ENCODE measurements at places on chromosomes 13 and 19.

DNA sequence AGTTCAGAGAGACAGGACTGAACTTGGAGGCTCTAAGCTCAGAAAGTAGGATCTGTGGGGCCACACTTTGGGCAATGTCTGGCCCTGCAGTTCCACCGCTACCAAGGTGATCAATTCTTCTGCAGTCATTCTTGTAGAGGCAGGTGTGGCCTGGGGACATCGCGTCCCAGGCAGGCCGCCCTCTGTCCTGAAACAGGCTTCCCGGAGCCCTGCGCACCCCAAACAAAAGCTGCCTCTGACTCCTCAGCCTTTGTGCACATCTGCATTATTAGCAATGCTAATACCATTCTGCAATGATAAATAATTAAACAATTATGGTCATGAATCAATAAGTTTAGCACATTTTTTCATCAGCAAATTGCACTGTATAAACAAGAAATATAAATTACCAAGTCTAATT lies 160.2 kb downstream of the URI1 start:
- no peak for DNase-seq

- DNase-seq = no peak
These were observed 312.5 kb downstream of the DCLK1 start for GRCh38 chr13:35818633-35819067.

GRCh38 chr13:56586976-56587375 lies 553.7 kb upstream of the PRR20A start:
- DNase-seq = no peak

- no peak for DNase-seq
These were observed 403.5 kb upstream of the GPC6 start for GRCh38 chr13:92823059-92823458.

DNA sequence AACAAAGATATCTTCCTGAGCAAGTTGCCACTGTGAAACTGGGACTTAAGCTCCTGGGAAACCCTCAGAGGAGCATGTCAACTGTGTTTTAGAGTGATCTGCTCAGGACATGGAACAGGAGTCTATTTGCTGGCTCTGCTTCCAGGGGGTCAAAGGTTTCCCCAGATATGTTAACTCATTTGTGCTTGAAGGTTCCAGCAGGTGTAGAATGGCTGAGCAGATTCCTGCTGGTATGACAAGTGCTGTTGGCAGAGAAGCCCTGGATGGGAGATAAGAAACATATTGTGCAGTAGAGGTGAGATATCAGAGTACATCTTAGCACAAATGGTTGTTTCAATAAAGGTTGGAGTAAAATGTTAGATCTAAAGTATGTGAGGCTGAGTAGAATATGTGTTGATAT lies 282.7 kb upstream of the DACH1 start:
- no peak for DNase-seq

GRCh38 chr13:40315416-40316064 lies 350.9 kb downstream of the FOXO1 start:
- no peak for DNase-seq

- no peak for DNase-seq
These were observed 8.2 kb upstream of the DHDH start for GRCh38 chr19:48925240-48925843.

GRCh38 chr19:6270822-6271221 lies 9.0 kb downstream of the MLLT1 start:
- no peak for DNase-seq

DNA sequence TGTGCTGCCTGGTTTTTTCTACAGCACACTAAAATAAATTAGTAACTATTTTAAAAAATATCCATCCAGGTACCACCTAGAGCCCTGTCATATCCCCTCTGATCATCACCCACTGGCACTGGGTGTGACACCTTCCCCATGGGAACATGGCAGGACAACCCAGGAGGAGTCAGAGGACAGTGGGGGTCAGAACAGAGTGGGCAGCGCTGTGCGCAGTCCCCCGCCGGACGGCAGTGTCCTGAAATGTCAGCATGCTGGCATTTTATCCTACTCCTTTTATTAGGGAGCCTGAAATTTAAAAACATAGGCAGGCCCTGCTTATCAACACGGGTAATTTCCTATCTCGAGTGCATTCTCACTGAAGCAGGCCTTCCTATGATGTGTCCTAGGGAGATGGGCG lies 42.1 kb upstream of the GAS6 start:
- DNase-seq = no peak

- DNase-seq = no peak
These were observed 123.1 kb downstream of the CDK8 start for GRCh38 chr13:26377038-26377437.

GRCh38 chr13:57624565-57625435 lies 6.7 kb upstream of the PCDH17 start:
- DNase-seq = no peak

DNA sequence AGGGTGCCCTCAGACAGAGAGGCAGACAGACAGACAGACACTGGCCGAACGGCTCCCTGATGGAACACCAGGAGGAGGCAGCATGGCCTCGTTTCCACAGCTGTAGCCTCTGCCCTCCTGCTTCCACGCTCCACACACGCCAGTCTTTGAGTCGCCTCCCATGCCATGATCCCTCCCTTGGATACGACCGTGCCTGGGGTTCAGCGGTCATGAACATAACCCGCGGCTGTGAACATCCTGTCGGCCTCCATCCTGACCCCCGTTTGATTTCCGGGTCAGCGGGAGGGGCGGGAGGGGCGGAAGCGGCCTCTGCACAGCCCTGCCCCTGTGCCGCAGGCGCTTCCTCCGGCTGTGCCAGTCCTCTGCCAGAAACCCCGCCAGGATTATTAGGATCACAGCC lies 23.4 kb downstream of the GP6 start:
- DNase-seq = no peak

DNA sequence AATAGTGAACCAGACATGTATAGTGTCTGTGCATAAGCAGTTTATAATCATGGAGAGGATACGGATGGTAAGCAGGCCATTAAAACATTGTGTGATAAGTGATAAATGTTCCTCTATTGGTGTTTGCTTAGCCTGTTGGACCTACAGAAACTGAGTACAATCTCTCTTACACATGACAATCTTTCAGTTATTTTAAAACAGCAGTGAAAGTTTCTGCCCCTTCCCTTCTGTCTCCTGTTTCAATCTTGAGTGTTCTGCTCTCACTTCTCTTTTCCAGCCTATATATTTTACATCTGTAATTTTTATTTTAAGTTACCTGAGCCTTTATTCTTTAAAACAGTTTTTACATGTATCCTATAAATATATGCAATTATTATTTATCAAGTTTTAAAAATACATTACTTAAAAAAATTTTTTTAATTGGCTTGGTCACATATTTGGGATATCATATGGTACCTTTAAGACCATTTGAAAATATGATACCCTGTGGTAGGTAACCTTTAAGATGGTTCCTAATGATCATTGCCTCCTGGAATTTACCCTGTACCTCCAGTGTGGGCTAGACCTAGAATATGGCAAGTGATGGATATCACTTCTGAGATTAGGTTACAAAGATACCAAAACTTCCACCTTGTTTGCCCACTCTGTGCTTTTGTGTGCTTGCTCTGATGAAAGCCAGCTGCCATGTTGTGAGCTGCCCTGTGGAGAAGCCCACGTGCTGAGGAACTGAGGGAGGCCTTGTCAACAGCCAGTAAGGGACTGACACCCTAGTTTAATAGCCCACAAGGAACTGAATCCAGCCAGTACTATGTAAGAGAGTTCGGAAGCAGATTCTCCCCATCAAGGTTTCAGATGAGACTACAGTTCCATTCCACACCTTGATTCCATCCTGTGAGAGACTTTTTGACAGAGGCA lies 99.3 kb downstream of the DHRS12 start:
- no peak for DNase-seq

GRCh38 chr13:65339241-65339640 lies 1890.9 kb downstream of the PCDH9 start:
- DNase-seq = no peak

- DNase-seq = no peak
These were observed 1.1 kb downstream of the ARGLU1 start for GRCh38 chr13:106566641-106567473.

DNA sequence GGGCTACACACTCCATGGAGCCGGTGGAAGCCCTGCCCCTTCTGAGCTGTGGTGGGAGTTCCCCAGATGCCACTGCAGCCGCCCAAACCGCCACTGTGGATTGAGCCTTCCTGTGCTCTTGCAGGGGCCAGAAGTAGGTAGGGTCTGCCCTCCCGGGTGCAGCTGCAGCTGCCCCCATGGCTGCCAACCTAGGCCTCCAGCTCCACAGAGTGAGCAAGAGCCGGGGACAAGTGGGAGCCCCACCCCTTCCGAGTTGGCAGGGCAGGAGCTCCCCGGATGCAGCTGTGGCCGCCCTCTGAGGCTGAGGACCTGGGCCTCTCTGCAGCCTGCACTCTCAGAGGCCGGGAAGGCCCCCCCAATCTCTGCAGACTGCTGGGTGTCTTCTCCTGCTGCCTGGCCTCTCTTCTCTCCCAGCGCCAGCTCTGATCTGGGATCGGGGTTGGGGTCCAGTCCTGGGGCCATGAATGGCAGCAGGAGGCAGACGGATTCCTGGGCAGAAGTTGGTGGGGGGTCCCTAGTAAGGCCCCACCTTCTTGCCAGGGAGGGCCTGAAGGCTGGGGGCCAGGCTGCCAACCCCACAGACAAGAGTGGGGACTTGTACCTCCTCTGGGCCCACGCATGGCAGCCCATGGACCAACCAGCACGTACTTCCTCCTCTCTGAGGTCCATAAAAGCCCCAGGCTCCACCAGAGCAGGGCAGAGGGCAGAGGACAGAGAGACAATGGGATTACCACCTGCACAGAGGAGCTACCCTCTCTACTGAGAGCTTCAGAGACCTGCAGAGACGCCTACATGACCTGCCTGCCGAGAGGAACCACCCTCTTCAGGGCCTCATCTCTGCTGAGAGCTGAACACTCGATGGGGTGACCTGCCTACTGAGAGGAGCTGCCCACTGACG lies 28.9 kb downstream of the AP2S1 start:
- DNase-seq = no peak

- no peak for DNase-seq
These were observed 10.6 kb upstream of the MADCAM1 start for GRCh38 chr19:485583-486236.

DNA sequence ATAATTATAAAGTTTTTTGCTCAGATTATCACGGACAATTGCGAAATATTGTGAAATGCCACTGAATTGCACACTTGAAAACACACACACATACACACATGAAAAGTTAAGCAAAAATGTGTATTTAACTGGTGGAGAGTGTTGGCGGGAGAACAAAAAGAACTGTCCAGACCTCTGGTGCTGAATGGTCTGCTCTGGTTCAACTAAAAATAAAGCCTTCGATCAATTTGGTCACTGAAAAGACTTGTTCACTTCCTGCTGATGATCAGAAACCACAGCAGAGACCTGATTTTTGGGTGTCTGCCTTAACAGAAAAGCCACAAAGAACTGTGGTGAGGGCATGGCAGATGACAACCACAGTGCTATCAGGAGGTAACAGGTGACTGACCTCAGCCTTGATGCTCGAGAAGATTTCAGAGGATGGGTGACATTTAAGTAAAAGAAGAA lies 4.0 kb upstream of the IGFL1 start:
- DNase-seq = no peak

DNA sequence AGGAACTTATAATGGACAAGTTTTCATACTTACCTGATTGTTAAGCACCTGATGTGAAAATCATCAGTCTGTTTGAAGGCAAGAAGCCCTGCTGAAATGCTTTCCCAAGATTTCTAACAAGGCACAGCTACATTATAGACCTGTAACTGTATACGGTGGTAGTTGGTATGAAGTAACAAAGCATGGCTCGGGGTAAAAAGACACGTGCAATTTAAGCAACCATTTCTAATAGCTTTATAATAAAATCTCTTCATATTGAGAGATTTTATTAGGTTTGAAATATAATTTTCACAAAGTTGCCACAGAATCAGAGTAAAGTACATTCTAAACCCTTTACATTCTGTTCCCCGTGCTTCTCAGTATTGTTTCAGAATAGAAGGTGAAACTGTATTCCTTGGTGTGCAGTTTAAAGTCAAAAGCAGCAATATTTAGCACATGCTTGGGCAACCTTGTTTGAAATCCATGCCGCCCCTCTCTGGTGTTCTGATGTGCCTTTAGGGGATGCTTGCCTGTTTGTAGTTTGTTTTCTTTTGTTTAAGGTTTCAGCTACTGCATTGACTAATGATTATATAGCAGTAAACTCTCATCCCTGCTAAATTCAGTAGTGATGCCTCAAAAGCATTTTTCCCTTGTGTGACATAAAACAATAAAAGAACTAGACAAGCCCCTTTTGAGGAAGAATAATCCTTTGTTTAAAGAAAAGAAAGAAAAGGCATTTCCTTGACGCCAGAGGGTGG lies 125.2 kb upstream of the OBI1 start:
- DNase-seq = no peak

- no peak for DNase-seq
These were observed 60.9 kb upstream of the MED4 start for GRCh38 chr13:48155848-48156247.

- no peak for DNase-seq
These were observed 221.9 kb downstream of the TSHZ3 start for GRCh38 chr19:31127134-31127967.

- no peak for DNase-seq
These were observed 14.7 kb downstream of the ZNF577 start for GRCh38 chr19:51873097-51873496.

GRCh38 chr13:109644069-109644750 lies 142.2 kb downstream of the IRS2 start:
- DNase-seq = no peak

DNA sequence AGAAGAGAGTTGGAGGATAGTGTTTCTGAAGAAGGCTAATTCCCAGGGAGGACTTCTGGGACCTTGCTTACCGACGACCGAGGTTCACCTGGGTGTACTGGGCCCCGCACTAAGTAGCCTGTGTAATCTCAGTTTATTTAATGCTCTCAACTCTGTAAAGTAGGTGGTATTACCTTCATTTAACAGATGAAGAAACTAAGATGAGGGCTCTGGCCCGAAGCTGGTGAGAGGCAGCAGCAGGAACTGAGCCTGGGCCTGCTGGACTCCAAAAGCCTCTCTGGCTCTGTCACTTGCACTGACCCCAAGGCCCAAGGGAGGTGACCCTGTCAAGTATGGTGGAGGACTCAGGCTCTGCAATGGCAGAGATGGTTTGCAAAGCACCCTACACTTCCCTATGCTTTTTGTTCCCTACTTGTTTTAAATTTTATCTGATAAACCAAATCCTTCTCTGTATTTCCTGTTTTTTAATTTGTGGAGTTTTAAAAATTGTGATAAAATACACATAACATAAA lies 50.6 kb downstream of the GGACT start:
- DNase-seq = no peak
